AG08395 (cell line): ENCODE measurements at places on chromosomes 7 and 10.

- DNase-seq = peak; percentile 89
Observed at GRCh38 chr7:116582806-116583444, 58.1 kb downstream of the CAV1 start.

- DNase-seq = no peak
Observed at GRCh38 chr10:75406462-75407223, 5.1 kb upstream of the ZNF503 start.

GRCh38 chr7:151018421-151019129 lies 5.7 kb downstream of the ATG9B start:
- DNase-seq = no peak

DNA sequence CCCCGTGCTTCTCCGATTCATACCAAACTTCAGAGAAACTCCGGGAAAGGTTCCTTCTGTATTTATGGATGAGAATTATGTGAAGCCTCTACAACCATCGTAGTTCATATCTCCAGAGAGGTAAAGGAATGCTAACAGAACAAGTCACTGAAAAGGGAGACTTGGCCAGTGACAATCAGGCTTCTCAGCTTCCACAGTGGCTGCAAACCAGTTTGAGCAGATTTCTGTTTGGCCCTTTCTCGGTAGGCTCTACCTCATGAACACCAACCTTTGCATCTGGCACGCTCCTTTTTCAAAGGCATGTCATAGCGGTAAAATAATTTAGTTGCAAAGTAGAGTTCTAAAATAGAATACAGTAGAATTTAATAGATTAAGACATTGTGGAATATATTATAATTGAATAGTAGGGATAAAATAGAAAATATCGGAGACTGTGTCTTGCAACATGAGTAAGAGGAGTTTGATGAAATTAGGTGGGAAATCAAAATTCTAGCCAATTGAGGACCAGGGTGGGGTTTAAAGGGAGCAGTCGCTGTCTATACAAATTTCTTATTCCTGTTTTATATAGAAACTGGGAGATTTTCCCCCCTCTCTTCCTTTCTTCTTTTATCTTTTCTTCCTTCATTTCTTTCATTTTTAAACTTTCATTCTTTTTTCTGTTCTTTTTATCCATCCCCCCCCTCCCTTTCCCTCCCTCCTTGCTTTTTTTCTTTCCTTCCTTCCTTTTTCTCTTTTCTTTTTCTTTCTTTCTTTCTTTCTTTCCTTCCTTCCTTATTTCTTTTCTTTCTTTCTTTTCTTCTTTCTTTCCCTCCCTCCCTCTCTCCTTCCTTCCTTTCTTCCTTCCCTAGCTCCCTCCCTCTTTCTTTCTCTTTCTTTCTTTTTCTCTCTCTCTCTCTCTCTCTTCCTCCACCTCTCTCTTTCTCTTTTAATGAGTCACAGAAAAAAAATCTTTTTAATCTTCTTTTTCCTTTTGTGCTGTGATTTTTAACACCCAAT lies 161.5 kb upstream of the KLF6 start:
- DNase-seq = no peak

GRCh38 chr10:21700474-21700873 lies 166.4 kb downstream of the MLLT10 start:
- no peak for DNase-seq

DNA sequence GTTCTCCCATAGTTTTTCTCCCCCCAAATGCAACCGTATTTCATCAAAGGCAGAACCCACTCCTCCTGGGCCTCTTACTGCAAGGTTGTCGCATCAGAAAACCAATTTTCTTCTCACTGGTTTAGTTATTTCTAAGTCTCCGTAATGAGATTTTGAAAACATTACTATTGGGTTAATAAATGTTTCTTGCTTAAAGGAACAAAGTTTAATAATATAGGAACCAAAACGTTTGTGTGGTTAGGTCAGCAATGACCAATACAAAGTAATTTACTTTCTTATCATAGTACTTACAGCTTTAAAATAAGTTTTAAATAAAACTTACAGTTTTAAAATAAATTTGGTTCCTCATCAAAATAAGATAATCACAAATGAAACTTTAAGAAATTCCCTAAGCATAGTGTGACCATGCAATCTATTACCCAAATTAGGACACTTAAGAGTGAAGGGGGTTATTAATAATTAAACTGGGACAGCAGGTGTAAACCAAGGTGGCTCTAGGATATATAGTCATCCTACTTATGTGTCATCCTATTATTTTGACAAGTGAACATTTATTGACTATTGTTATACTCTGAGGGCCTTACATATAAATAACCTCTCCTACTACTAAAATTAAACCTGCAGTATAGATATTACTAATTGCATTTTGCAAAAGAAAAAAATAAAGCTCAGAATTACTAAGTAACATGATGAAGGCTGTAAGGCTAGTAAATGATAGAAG lies 415.4 kb upstream of the LRRN3 start:
- no peak for DNase-seq

GRCh38 chr7:100893318-100893895 lies 2.3 kb downstream of the ACHE start:
- no peak for DNase-seq

DNA sequence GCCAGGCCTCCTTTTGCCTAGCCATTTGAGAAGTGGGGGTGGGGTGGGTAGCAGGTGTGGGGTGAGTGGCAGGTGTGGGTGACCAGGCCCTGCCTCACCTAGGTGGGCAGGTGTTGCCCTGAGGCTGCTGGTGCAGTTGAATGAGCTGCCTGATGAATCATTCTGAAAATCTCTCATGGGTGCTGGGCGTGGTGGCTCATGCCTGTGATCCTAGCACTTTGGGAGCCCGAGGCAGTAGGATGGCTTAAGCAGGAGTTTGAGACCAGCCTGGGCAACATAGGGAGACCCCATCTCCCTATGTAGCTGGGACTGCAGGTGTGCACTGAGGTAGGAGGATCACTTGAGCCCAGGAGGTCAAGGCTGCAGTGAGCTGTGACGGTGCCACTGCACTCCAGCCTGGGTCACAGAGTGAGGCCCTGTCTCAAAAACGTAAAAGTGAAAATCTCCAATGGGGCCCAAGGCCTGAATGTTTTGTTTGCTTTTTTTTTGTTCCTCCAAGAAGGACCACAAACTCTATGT lies 17.7 kb downstream of the TSPAN14 start:
- DNase-seq = no peak
